ENCODE measurements at places on chromosomes 11 and 22.

DNA sequence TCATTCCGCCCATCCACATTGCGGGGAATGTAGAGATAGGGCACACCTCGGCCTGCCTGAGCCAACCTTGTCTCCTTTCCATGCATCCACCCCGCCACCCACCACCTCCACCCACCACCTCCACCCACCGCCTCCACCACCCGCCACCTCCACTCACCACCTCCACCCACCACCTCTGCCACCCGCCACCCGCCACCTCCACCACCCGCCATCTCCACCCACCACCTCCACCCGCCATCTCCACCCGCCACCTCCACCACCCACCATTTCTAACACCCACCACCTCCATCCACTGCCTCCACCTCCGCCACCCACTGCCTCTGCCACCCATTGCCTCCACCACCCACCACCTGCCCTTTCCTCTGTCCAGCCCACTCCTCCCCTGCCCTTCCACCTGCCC, 78.4 kb downstream of the IGLL1 start:
- no peak for DNase-seq

- DNase-seq = no peak
Observed at GRCh38 chr11:134882141-134882540, 470.1 kb upstream of the B3GAT1 start.

DNA sequence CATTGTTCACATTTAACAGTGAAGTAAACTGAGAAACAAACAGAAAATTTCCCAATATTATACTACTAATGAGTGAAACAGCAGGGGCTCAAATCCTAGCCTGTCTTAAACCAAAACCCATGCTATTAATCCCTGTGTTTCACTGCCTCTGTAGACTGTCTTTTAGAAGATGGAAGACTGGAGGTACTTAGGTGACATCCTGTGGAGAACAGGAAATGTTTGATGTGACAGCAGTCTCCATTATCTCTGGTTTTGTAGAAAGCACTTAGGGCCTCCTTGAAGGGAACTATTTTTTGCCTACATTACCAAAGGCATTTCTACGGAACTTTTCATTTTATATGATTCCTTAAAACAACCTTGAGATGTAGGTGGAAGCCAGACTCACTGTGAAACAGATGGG, 288.1 kb upstream of the SORL1-AS1 start:
- no peak for DNase-seq

DNA sequence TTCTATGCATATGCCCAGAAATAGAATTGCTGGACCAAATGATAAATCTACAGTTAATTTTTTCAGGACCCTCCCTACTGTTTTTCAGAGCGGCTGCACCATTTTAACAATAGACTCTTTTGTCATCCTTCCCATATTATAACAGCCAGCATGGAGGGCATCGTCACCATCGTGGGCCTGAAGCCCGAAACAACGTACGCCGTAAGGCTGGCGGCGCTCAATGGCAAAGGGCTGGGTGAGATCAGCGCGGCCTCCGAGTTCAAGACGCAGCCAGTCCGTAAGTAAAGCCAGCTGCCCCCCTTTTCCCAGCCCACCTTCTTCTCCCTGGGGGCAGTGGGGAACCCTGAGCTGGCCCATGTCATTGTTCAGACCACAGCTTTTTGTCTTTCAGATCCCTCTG, 79.5 kb upstream of the TTC12 start:
- DNase-seq = no peak

- no peak for DNase-seq
Observed at GRCh38 chr11:282171-282570, 4.0 kb downstream of the NLRP6 start.

GRCh38 chr11:61329871-61330270, 3.0 kb downstream of the DDB1 start:
- no peak for DNase-seq

DNA sequence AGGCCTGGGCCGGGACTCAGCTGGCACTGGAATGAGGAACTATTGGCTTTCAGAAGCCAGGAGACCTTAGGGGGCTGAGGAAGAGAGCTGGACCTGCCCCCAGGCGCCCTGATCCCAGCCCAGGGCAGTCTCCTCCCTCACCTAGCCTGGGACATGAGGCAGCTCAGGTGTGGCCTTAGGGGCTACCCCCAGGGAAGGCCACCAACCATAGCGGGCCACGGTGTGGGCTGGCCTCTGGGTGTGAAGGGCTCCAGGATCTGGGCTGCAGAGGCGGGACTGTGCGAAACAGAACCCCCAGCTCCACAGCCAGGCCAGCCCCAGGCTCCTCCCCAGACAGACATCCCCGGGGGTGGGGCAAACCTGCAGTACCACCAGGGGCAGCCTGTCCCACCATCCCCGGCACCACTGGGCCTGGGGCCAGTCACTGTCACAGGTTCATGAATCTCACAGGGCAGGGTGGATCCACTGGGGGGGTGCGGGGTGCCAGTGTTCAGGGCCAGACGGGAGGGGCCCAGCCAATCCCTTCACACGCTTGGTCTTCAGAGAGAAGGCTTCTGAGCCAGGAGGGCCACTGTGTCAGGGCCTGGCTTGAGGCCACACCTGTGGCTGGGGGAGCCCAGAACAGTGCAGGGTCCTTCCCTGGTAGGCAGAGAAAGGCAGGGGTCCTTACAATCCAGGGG, 3.5 kb downstream of the PLXNB2 start:
- no peak for DNase-seq

DNA sequence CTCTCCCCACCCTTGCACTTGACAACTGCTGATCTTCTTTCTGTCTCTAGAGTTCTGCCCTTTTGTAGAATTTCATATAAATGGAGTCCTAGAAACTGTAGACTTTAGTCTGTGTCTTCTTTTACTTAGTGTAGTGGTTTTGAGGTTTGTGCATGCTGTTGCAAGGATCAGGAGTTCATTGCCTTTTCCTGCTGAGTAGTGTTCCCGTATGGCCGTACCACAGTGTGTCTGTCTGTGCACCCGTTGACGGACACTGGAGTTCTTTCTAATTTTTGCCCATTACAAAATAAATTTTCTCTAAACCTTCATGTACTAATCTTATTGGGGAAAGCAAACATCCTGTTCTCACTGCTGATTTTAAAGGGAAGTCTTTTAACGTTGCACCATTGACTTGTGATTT, 138.1 kb downstream of the TBC1D22A start:
- no peak for DNase-seq

GRCh38 chr11:125372911-125373310, 123.2 kb downstream of the FEZ1 start:
- no peak for DNase-seq

DNA sequence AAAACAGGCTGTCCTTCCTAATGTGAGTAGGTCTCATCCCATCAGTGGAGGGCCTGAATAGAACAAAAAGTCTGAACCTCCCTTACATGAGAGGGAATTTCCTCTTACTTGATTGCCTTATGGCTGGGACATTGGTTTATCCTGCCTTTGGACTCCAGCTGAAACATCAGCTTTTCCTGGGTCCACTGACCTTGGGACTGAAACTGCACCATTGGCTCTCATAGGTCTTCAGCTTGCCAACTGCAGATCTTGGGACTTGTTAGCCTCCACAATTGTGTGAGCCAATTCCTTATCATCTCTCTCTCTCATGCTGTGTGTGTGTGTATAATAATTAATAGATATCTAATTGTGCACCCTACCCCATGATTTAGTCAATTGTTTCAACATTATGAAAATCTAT, 375.3 kb upstream of the DDI1 start:
- DNase-seq = no peak

DNA sequence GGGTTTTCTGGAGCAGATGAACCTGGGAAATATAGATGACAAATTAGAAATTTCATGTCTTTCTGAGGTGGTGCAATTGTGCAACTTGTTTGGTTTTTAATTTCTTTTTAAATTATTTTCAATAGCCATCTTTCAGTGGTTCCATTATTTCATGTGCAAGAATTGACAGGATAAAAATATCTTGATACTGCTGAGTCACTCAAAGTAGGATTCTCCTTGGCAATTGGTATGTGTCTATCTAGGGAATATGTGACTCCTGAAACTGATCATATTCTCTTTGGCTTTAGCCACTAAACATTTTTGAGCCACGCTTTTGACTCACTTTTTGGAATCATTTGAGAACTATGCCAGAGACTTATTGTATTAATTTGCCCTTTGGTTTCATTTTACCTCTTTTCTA, 331.5 kb downstream of the KCNA4 start:
- DNase-seq = no peak

DNA sequence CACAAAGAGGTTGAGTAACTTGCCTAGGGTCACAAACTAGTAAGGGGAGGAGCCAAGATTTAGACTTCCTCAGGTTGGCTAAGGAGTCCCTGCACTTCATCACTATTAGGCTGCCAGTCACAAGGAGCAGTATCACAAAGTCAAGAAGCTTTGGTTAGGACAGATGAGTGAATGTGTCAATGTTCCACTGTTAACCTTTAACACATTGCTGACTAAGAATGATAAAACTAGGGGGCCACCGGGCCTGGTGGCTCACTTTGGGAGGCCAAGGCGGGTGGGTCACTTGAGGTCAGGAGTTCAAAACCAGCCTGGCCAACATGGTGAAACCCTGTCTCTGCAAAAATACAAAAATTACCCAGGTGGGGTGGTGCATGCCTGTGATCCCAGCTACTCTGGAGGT, 32.0 kb downstream of the TMEM123 start:
- no peak for DNase-seq

GRCh38 chr22:23557036-23557435, 23.1 kb downstream of the IGLL1 start:
- DNase-seq = no peak

DNA sequence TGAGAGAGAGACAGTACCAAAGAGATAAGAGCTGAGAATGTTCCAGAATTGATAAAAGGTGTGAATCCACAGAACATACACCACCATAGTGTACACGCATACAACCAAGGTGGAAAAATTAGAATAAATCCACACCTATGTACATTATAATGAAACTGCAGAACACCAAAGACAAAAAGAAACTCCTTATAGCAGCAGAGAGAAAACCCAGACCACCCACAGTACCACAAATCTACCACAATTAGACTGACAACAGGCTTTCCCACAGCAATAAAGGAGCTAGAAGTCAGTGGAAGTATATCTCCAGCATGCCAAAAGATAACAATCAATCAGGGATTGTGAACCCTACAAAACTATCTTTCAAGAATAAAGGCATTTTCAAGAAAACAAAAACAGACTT, 31.8 kb downstream of the SCN4B start:
- DNase-seq = no peak

GRCh38 chr22:48702573-48703264, 1125.0 kb downstream of the BRD1 start:
- no peak for DNase-seq

DNA sequence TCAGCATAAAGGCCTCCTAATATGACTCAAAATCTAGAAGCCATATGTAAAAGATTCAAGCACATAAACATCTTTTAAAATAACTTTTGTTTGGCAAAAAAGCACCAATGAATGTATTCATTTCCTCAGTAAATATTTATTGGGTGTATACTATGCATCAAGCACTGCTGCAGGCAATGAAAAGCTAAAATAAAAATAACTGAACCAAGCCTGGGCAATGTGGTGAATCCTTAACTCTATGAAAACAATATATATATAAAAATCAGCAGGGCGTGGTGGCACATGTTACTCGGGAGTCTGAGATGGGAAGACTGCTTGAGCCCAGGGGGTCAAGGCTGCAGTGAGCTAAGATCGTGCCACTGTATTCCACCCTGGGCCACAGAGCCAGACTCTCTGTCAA, 27.8 kb downstream of the PIK3C2A start:
- no peak for DNase-seq

DNA sequence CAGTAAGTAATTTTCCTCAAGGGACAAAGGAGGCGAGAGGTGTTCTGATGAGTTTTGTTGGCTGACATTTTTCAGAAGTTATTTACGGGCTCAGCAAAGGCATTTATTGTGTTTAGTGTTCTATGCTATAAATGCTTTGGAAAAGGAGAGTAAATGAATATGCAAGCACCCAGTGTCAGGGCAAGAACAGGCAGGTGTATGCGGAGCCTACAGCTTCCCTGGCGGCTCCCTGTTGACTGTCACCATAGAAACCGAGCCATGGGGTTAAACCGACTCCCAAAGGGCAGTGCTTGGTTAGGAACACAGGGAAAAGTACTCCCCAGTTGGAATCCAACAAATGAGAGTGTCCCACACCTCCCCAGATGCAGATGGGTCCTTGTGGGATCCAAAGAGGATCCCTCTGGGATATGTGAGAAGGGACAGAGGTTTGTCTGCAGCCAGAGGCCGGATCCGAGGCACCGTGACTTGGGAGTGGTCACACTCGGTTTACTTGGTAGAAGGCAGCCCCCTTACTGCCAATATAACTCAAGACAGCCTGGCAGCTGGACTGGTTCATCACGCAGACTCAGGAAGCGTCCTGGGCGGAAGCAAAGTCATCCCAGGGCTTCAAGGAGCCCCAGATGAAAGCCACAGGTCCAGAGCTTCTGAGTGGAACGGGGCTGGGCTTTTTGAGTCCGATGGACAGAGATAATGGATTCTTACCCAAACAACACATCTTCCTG, 329.7 kb downstream of the CTTN start:
- no peak for DNase-seq

DNA sequence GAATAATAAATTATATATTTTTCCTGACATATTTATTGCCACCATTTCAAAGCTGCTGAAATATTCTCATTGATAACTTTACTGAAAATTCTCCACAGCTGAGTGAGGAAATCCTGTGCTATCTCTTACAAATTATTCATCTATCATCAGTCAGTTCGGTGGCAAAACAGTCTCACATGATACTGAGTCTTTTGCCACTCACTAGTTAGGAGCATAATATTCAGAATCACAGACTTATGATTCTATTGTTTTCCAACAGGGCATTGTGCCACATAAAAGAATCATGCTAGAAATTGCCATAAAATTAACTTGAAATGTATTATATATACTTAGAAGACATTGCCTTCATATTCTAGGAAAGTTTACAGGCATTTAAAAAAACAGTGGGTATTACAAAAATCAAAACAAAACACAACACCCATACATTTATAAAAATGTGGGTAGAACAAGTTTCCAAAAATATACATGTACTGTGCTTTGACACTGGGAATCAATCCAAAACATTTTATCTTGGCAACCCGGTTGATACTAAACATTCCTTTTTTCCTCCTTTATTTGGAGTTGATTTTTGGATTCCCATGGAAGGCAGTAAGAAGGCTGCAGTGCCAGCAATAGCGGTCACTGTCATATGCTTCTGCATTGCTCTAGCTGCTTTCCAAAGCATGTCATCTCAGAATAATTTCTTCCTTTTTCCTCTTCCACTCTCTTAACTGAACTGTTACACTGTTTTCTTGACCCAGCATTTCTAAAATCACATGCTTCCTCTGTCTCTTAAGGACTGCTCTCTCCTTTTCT, 42.5 kb downstream of the ATG16L2 start:
- no peak for DNase-seq
